ENCODE measurements at places on chromosomes 2 and 18. TPM values are rescaled to one million over a fixed set of nuclear protein-coding genes. Genes with fewer than 3 reads are reported as not detected.

Gene CDK15
- 5.8 TPM for total RNA-seq

Gene CHRNA1
- not detected for total RNA-seq

Gene CD226
- total RNA-seq, result 0.34 TPM

Gene IMMT
- 38.9 TPM for total RNA-seq

Gene NOL4
- total RNA-seq, result not detected

Gene KCNE4
- total RNA-seq, result 8.5 TPM

Gene TACR1
- total RNA-seq, result 0.16 TPM

Gene CPLX4
- total RNA-seq, result not detected

Gene PTPRN
- 7.2 TPM for total RNA-seq

Gene SNED1
- total RNA-seq, result 114 TPM

Gene KIF1A
- total RNA-seq, result under 0.01 TPM

Gene REV1
- 25.6 TPM for total RNA-seq

Gene NAT8
- total RNA-seq, result not detected

Gene NEMP2
- total RNA-seq, result 4.4 TPM

Gene FSIP2
- total RNA-seq, result under 0.01 TPM

Gene GPR45
- not detected for total RNA-seq

Gene PDE11A
- total RNA-seq, result 0.09 TPM

Gene KLF7
- total RNA-seq, result 5.3 TPM

Gene ZEB2
- total RNA-seq, result 38.0 TPM

Data from bronchial smooth muscle cell (primary cell).